Dermis microvascular lymphatic vessel endothelial cell (primary cell): ENCODE measurements at places on chromosomes 3 and 15. TPM values are rescaled to one million over a fixed set of nuclear protein-coding genes. Genes with fewer than 3 reads are reported as not detected.

Gene SH2D7
- not detected in 2 replicates for total RNA-seq

Gene ADIPOQ
- not detected in 2 replicates for total RNA-seq

Gene KNG1
- not detected in 2 replicates for total RNA-seq

Gene C3orf49
- not detected in 2 replicates for total RNA-seq

Gene LRRN1
- 0.13 TPM in 1 of 2 replicates, not detected in the other for total RNA-seq

Gene MKRN3
- under 0.01 TPM in 1 of 2 replicates, not detected in the other for total RNA-seq

DNA sequence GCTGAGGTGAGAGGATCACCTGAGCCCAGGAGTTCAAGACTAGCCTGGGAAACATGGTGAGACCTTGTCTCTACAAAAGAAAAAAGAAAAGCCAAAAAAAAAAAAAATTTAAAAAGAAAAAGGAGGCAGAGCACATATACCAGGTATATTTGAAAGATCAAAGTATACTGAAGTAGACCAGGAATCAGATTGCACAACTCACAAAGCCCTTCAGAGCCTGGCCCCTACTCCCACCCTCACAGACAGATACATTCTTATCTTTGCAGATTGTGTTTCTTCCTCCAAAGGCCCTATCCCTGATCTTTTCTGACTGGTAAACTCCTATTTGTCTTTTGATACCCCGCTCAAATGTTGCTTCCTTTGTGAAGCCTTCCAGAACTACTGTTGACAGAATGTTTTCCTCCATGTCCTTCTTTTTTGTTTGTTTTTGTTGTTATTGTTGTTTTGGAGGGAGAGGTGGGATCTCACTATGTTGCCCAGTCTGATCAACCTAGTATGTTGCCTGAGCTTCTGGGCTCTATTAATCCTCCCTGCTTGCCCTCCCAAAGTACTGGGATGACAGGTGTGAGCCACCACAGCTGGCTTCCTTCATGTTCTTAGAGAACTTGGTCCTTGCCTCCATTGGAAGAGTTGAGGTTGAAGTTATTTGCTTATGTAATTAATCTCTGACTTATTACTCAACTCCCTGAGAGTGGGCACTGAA is 9.8 kb upstream of the ITGB5 start:
- DNase-seq = no peak

DNA sequence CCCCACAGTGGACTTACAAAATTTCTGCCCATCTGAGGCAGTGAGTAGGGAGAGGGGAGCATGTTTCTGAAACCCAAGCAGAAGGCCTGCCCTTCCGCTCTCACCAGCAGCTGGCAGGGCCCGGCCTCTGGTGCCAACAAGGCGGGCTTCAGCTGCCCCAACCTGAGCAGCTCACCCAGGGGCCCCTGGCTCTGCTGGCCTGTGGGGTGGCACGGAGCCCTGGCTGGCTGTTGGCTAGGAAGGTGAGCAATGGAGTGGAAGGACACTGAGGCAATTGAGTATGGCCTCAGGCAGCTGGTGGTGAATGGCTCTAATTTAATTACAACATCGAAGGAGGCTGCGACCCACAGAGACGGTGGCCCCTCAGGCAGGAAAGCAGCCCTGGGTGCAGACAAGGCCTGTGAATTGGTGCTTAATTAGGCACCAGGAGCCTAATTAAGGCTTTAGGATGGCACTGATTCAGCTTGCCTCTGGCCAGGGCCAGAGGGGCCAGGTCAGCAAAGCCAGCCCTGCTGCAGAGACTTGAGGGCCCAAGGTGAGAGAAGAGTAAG is 60.9 kb downstream of the ST8SIA2 start:
- no peak for DNase-seq

GRCh38 chr3:60147249-60147950 is 1097.6 kb upstream of the CFAP20DC start:
- no peak for DNase-seq

- DNase-seq = no peak
These were observed 4.7 kb downstream of the IP6K1 start for GRCh38 chr3:49781415-49782199.

DNA sequence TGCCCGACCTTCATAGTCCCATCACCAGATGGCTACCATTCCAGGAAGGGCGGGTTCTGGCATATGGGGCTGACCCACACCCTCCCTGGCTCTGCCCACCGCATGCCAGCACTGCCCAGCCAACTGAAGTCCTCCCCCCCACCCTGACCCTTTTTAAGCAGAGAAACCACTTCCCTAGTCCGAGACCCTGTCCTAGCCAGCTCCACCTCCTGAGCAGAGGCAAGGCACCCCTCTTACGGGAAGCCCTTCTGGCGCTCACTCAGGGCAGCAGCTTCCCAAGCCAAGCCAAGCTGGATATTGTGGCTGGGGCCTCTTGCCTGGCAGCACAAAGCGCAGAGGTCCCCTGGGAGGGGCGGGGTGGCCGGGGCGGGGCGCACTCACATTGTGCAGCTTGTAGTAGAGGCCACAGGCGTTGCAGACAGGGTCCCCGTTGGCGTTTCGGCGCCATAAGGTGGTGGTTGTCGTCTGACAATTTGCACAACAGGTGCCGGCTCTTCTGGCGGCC is 11.5 kb downstream of the GATA2 start:
- DNase-seq = no peak

GRCh38 chr3:46705022-46705530 is 3.9 kb downstream of the TMIE start:
- DNase-seq = peak; percentile 50

GRCh38 chr15:79872358-79873017 is 24.3 kb downstream of the MTHFS start:
- DNase-seq = no peak

- peak; percentile 95 for DNase-seq
These were observed 27.2 kb downstream of the AKAP13 start for GRCh38 chr15:85407421-85408269.

DNA sequence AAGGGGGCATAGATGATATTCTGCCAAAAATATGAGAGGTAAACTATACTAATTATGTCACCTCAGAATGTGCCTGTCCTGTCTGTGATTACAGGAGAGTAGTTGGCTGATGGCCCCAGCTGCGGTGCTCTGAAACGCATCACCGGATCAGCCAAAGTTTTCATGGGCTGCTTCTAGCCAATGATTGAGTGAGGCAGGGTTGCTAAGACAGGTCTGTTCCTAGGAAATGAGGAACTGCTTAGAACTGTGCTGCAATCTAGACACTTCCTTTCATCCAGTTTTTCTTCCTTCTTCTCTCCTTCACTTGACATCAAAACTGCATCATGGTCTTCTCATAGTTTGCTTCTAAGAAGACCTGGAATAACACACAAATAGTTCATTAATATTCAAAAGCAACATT is 124.0 kb downstream of the KCNH8 start:
- no peak for DNase-seq

DNA sequence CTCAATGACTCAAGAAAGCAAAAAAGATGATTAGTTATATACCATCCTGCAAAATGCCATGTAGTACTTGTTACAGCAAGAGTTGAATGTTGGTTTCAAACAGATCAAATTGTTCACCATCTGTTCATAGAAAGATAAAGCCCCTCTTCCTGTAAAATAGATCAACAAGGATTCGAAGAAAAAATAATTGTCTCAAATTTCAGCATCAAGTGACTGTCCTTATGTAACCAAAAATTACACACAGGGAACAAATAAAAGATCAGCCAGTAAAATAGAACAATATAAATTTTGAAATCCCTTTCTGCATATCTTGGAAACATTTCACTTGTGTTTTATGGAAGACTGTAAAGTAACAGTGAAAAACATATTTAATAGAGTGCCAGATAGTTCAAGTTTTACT is 165.1 kb upstream of the STAC start:
- DNase-seq = no peak
